Stimulated activated CD8-positive, alpha-beta memory T cell treated with anti-CD3 and anti-CD28 coated beads, Interleukin-7, amount 100 ng/mL, for 1 hour (primary cell): ENCODE measurements at places on chromosomes 1 and 21.

DNA sequence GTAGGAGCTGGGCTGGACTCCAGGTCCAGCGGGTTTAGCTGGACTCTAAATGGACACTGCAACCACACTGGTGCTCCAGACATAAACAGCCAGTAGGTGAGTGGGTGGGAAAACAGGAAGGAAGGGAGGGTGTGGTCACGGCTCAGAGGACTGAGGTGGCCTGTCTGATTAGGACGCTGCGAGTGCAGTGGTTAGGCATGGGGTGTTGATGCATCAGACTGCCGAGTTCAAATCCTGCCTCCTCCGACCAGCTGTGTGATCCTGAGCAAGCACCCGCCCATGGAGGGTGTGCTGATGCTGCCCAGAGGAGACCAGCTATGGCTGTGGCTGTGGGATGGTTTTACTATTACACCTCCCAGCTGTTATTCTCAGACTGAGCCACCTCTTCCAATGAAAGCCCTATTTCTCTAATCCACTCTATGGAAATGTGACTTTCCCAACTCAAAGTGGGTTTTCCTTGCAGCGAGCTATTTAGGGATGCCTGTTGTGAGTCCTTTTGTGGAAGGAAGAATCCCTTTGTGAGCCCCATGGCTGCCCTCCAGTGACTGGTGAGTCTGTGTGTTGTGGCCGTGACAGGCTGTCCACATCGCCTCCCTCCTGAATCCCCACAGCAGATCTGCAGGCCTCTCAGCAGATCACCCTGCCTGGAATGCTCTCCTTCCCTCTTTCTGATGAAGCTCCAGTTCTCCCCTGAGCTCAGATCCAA lies 56.6 kb upstream of the EDN2 start:
- no peak for DNase-seq

DNA sequence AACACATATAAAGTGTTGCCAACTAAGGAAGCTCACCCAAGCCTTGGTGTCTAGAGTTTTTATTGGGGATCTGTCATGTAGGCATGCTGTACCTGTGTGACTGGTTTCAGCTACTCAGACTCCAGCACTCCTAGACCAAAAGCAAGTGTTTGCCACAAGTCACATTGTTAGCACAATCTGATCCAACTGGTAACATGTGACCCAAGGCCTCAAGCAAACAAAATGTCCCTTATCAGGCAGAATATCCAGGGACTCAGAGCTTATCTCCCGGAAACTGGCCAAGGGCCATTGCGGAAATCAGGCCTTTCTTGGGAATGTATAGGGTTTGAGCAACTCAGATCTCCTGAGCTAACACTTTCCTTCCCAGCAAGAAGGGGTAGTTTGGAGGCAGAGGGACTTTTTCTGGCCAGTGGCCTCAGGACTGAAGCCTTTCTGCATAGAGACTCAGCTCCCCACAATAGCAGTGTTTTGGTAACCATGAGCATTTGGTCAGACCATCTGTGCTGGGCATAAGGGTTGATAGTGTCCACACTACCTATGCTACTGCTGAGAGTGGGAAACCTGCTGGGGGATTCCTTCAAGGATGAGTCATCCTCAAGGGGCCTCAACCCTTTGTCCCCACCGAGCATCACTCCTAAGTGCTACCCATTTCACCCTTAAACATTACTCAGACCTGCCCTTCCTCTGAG lies 29.6 kb downstream of the NHLH2 start:
- DNase-seq: no peak

GRCh38 chr1:108057541-108057940 lies 92.6 kb upstream of the VAV3 start:
- DNase-seq: no peak

DNA sequence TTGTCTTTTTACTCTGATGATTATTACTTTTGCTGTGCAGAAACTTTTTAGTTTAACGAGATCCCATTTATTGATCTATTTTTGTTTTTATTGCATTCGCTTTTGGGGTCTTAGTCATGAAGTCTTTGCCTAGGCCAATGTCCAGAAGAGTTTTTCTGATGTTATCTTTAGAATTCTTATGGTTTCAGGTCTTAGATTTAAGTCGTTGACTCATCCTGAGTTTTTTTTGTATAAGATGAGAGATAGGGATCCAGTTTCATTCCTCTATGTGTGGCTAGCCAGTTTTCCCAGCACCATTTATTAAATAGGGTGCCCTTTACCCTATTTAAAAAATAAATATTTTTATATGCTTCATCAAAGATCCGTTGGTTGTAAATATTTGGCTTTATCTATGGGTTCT lies 13.2 kb downstream of the MAN1C1 start:
- no peak for DNase-seq

DNA sequence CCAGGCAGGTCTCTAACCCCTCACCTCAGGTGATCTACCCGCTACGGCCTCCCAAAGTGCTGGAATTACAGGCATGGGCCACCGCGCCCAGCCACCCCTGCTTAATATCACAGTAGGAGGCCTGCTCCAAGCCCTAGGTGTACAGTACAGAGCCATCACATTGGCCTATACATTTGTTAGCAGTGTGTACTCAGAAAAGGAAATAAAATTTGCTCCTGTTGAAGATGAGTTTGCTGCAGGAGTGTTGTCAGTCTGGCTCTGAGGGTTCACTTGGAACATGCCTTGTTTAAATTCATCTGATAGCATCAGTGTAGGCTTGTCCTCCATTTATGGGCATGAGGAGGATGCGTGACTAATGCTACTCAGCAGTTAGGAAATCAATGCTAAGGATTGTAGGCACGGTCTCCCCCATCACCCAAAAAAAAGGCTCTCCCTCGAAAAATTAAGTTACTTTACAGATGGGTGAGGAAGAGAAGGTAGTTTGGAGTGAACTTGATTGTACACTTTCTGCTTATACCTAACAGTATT lies 4.6 kb upstream of the ENAH start:
- no peak for DNase-seq

DNA sequence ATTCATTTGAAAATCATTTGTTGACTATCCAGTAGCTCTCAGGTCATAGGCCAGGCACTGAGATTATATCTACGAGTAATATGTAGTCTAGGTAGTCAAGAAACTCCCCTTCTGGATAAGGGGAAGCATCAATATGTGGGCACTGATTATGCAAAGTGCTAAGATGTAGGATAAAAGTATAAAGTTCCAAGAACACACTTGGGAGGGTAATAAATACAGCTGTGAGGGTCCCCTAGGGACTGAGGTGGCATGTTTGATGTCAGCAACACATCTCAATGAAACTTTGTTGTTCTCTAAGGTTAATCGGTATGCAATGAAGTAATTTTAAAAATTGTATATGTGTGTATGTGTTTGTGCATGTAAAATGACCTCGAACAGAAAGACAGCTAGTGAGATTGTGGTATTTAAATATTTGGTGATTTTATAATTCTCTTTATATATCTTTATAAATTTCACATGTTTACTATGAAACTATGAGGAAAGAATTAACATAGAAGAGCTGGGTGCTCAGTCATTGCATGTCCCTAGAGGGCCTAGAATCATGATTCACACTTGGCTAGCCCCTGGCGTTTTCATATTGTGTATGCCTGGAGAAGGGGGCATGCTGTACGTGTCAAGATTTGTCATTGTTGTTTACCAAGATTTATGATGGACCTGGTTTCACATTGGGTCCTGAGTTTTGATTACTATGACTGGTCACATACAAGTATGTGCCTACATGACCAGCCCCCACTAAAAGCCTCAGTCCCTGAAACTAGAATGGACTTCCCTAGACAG lies 140.1 kb upstream of the DUSP10 start:
- no peak for DNase-seq

- no peak for DNase-seq
Measured at GRCh38 chr21:16634515-16634914, 878.3 kb upstream of the CXADR start.

GRCh38 chr1:91757763-91758460 lies 128.0 kb downstream of the TGFBR3 start:
- DNase-seq: no peak

DNA sequence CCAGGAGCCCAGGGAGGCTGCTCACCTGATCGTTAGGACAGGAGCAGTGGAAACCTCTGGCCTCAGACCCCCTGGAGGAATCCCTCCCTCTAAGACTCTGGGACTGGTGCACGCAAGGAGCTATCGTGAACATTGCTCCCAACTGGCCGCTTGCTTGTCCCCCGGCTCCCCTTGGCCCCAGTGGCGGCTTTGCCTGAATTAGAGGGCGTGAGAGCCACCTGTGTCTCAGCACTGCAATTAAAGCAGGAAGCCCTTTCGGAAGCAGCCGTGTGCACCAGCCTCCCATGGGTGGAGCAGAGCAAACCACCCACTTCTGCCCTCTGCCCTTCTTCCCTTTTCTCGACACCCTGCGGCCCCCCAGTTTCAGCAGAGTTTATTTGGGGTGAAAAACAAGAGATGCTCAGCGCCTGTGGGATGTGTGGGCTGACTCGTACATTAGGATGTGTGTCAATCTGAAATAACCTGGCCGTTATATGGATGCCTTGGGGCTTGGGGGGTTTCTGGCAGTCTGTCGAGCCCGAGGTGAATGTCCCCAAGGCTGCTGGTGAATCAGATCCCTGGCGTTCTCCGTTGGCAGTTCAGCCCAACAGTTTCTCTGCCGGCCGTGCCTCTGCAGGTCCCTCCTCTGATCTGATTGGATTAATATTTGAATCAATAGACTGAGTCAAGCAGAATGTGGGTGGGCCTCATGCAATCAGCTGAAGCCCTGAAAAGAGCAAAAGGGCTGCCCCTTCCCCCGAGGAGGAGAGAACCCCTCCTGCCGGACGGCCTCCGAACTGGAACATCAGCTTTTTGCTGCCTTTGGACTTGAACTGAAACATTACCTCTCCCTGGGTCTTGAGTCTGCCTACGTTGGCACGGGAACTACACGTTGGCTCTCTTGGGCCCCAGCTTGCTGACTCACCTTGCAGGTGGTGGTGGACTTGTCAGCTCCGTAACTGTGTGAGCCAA lies 7.3 kb upstream of the UMODL1 start:
- no peak for DNase-seq

GRCh38 chr1:197471248-197471985 lies 203.4 kb downstream of the CRB1 start:
- no peak for DNase-seq

GRCh38 chr1:95888941-95889390 lies 655.0 kb downstream of the RWDD3 start:
- DNase-seq: no peak

DNA sequence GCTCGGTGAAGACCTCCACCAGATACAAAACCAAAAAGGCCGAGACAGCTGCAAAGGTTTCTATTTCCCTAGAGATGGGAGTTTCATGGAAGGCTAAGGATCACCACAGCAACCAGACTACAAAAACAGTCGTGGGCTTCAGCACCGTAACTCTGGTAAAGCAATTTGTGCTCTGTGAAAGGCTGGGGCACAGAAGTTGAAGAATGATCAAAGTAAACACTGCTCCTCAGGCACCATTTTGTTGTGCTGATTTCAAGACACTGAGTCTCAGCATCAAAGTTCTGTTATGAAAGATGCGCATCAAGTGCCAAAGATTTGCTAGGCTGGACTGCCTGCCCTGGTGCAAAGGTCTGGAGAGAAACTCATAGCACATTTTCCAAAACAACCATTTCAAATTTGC lies 116.2 kb downstream of the TGFBR3 start:
- no peak for DNase-seq

DNA sequence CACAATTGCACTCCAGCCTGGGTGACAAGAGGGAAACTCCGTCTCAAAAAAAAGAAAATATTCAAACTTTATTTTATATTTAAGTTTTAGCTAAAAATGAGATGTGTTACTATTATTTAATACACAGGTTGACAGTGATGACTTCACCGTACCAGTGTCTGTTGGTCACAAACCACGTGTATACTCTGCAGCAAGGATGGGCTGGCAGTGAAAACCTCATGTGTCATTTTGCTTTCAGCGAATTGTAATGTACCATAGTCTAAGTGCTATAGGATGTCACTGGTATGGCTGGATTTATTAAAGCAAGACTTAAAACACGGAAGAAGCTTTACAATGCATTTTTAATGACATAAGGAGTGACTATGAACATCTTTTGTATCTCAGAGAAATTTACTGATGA lies 28.1 kb upstream of the NHLH2 start:
- DNase-seq: no peak

- no peak for DNase-seq
Measured at GRCh38 chr1:107946794-107947193, 18.2 kb downstream of the VAV3 start.

DNA sequence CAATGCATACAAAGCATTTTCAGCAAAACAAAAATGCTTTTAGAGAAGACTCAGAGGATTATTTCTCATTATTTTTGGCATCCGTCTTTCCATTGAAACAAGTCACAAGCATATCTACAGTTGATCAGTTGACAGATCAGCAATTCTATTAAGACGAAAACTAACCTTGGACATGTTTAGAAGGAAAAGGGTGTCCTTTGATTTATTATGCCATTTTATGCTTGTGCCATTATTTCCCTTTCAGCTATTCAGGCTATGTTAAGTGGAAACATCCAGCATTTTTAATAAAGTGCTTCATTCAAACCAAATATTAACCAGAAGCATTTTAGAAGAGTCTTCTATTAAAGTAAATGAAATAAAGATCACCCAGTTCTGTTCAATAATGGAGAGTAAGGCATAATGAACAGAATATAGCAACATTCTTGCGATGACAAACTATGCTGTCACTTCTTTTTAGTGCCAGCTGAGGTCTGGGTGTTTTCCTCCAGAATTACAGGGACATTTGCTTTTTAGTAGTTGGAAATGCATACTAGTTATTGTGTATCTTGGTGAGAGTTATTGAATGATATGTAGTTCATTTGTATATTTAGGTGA lies 481.4 kb downstream of the PLA2G4A start:
- DNase-seq: no peak

DNA sequence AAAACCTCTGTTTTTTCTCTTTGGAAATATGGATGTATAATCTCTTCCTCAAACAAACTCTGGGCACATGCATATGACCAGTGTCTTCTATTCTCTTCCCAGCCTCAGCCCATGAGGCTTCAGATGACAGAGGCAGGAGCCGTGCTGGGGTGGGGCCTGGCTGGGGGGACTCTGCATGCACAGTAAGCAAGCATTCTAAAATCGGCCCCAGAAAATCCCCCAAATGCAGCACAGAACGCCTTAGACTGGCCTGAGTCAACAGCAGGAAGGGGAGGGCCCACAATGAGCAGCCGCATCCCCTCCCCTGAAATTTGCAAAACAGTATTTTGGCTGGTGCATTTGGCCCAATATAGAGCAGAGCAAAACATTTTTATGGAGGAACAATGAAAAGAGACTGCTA lies 47.8 kb downstream of the ITPKB start:
- peak; percentile 32 for DNase-seq
